ENCODE measurements at places on chromosomes 6 and 20.

GRCh38 chr6:135604035-135604860 is 106.7 kb upstream of the AHI1 start:
- no peak for DNase-seq

- no peak for DNase-seq
These were observed 44.0 kb upstream of the DOK5 start for GRCh38 chr20:54431156-54431944.

DNA sequence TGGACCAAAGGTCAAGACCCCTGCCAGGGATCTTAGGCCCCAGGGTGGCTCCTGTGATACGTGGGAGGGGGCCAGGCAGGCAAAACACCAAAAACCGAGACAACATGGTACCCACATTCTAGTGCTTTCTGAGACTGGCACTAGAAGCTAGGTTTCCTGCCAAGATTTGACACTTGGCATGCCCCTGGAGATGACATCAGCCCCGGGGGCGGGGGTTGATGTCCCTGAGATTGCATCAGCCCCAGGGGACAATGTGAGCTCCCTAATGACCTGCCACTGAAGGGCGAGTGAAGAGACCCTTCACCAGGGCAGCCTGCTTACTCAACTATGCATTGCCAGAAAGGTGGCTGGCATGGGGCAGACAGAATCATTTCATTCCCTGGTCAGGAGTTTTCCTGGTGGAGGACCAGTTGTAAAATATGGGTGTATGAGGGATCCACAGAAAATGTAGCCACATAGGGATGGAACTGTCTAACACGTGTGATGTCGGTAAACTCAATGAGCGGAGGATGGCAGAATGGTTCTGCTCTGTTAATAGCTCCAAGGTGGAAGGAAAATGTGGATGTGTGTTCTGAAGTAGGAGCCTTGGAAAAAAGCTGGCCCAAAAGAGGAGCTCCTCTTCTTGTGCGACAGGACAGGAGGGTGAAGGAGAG is 219.7 kb downstream of the UNC5CL start:
- DNase-seq = no peak

GRCh38 chr6:9851541-9852380 is 563.1 kb downstream of the TFAP2A start:
- DNase-seq = no peak

GRCh38 chr6:16181439-16182297 is 52.8 kb downstream of the MYLIP start:
- DNase-seq = no peak

- DNase-seq = no peak
These were observed 226.8 kb upstream of the HS3ST5 start for GRCh38 chr6:114569669-114570068.

- peak; percentile 71 for DNase-seq
These were observed 60.2 kb upstream of the RALY start for GRCh38 chr20:33933469-33933909.

GRCh38 chr6:130852844-130853554 is 25.8 kb downstream of the SMLR1 start:
- no peak for DNase-seq

GRCh38 chr6:20936949-20937348 is 402.7 kb downstream of the CDKAL1 start:
- no peak for DNase-seq

DNA sequence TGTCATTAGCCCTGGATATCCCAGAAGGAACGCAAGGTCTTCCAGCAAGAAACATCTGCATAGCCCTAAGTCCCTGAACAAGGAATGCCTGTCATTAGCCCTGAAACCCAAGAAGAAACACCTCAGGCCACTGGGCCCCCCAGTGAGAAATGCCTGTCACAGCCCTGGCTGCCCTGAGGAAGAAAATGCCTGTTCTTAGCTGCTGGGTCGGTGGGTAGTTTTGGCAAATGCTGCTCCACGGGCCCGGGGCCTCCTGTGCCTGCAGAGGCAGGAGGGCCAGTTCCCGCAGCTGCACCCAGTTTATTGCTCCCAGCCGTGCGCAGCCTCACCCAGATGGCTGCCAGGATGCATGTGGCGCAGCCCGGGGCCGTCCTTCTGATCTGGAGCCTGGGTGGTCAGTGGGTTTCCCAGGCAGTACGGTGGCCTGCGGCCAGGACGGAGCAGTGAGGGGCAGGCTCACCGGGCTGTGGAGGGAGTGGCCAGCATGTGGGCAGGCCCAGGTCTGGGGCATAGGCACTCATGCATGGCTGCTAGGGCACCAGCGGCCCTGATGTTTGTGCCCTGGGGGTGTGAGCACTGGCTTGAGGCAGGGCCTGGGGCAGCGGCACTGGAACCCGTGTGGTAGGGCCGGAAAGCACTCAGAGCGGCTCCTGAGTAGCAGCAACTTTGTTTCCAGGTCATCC is 219.0 kb downstream of the ERMARD start:
- no peak for DNase-seq

GRCh38 chr6:6878887-6879585 is 228.7 kb upstream of the RREB1 start:
- DNase-seq = no peak

- DNase-seq = peak; percentile 93
These were observed 34.7 kb upstream of the MICB start for GRCh38 chr6:31462964-31463870.

DNA sequence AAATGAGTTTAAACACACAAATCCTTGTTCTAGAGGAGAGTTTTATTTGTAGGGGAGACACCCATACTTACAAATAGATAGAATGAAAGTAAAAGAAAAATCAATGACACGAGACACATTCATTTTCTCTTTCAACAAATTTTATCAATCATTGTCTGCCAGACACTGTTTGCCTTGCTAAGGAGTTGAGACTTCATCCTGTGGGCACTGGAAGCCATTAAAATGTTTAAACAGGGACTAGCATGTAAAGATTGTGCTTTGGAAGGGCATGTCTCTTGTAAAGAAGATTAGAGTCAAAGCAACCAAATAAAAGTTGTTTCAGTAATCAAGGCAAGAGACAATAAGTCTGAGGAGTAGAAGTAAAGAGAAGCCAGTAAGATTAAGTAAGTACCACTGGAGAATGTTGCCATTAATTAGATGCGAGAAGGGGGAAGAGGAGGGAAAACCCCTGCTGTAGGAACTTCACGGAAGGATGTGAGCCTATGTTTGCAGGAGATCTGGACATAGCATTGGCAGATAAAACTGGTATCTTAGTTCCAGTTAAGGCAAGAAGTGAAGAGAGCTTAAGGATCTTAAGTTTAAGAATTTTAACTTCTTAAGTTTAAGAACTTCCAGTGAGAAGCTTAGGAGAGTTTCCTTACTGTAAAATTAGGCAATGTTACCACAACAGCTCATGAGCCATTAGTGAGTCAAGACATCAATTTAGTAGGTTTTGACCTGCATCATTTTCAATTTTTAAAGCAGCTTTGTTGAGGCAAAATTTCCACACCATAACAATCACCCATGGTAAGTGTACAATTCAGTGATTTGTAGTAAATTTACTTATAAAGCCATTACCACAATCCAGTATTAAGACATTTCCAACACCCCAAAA is 117.0 kb upstream of the UST start:
- DNase-seq = peak; percentile 28

DNA sequence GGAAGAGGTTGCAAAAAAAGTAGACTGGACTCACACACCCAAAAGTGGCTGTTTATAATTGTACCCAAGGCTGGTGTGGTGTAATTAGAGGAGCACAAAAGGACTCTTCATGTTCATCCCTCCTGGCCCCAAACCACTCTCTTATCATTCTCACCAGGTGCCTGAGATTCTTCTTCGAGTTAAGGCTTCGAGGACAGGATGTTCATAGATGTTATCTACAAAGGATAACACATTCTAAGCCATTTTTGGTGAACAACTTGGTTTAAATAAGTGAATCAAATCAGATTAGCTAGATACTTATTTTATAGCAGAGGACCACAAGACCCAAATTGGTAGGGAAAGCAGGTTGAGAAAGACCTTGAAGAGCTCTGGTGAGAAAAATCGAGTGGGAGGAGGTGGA is 73.1 kb upstream of the SUPT3H start:
- no peak for DNase-seq

- no peak for DNase-seq
These were observed 165.0 kb upstream of the JARID2 start for GRCh38 chr6:15080895-15081294.

DNA sequence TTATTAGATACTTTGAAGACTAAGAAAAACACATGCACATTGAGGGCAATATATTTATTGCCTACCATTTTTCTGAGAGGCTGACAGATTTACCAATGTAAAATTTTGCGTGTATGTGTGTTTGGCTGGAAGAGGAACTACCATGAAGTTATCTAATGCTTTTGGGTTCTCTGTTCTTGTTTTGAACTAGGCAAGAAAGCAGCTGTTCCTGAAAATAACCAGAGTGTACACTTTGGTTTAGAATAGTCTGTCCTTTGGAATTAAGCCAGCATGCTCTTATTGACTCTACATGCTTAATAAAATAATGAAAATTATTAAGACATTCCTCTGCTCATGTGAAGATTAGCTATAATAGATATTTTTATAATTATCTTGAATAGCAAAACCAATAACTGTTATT is 129.2 kb downstream of the MYB start:
- DNase-seq = peak; percentile 24

- no peak for DNase-seq
These were observed 263.4 kb downstream of the BMP7 start for GRCh38 chr20:57003012-57003411.

DNA sequence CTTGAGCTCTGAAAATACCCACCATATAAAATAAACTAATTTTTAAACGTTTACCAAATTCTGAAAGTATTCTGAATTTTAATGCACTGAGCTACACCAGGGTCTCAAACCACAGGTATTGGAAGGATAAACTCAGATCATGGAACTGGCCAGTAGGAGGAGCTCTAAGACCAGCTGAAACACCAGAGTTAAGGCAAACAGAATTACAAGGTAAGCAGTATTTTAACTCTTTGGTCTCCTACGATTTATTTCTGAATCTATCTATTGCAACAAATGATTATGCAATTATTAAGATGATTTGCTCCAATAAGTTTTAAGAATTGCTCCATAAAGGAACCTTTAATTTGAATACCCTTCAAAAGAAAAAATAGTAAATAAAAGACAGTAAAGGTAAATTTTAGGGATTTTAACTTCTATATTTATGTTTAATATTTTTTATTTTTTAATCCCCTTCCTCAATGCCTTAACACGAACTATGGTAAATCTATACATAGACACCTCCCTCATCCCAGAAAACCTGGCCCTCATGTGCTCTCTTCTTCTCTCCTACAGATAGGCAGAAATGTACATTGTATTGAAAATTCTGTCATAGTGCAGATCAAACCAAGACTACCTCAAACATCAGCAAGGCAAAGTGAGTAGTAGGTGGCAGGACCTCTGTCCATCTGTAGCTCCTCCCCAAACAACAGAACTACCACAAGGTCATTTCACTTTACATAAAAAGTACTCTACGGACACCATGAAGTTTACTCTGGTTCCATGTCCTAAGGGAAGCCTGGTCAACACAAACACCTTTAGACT is 58.4 kb downstream of the SMLR1 start:
- peak; percentile 51 for DNase-seq

- DNase-seq = peak; percentile 63
These were observed 2.2 kb downstream of the RGS19 start for GRCh38 chr20:64077094-64077493.

- no peak for DNase-seq
These were observed 7.0 kb downstream of the KIAA1755 start for GRCh38 chr20:38253571-38253970.

DNA sequence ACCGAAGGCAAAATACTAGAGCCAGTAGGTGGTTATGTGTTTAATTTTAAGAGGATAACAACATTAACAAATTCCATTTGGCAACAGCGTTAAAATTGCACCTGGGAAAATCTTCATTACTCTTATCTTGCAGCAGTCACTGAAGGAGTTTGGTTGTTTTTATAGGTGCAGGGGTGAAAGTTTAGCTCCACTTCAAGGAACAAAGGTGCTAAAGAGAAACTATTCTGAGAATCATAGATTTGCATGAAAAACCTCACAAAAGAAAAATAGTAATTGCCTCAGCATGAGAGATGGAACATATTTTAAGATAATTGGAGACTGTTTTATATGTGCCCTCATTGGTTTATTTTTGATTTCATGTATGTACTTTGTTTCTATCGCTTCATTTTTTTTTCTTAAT is 444.4 kb downstream of the UTRN start:
- DNase-seq = no peak

DNA sequence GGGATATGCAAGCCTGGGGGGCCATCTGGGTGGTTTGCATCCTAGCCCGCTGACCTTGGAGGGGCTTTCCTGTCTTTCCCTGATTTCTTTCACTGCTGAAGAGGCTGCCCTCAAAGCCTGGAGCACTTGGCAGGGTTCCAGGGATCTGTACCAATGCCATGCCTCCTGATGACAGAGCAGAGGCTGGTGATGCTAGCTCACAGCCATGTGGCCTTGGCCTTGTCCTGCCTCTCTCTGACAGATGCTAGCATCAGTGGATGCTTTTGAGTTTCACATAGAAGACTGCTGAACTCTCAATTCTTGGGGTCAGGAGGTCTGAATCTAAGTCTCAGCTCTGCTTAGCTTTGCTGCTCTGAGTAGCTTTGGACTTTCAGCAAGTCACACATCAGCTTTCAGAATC is 21.9 kb upstream of the RREB1 start:
- peak; percentile 37 for DNase-seq

- no peak for DNase-seq
These were observed 198.7 kb downstream of the RIMS1 start for GRCh38 chr6:72084992-72085569.

DNA sequence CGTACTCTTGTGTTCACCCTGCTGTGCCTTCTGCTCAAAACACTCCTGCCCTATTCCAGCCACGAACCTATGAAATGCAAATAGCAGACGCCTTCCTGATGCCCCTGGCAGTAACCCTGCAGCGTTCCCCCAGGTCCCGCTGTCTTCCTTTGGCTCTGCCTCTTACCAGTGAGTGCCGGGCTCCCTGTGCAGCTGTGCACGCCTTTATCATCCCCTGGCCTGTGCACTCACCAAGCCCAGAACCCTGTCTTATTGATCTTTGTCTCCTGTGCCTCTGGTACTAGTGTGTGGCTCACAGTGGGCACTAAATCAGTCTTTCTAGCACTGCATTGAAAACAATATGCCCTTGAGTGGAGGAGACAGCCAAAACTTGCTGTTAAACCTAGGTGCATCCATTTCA is 19.7 kb downstream of the ZDHHC14 start:
- no peak for DNase-seq
